ENCODE measurements at places on chromosomes 4 and X.

DNA sequence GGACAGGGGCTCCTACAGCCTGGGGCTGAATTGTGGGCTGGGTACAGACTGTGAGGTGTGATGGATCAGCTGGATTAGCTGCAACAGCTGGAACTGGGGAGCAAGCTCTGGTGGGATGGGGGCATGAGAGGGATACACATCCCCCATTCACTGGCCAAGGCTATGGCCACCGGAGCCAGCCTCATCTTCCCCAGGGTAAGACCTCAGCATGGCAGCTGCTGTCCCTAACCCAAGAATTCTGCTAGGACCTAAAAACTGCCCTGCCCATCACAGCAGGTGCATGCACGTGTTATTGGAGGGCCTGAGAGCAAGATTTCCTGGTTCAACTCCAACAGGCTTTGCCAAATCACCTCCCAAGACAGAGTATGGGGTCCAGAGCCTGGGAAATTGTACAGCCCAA lies 258.6 kb upstream of the AGTR2 start:
- no peak for DNase-seq

- DNase-seq = no peak
Measured at GRCh38 chr4:10747186-10747585, 62.6 kb upstream of the CLNK start.

DNA sequence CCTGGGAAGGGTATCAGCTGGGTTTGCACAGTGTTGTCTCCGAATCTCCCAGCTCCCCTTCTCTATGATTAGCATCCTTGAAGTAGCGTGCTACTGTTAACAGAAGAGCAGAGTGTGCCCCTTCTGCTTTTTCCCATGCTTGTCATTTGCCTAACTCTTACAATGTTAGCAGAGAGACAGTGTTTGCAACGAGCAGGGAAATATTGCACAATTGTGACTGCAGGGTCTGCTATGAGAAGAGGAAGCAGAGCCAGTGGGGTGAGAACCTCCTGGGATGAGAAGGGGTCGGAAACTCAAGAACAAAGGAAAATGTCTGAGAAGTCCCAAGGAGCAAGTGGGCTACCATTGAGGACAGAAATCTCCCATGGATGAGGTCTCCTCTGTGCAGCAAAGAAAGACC lies 7.8 kb upstream of the CHRNA9 start:
- no peak for DNase-seq

GRCh38 chr4:125620066-125620860 lies 305.5 kb downstream of the FAT4 start:
- no peak for DNase-seq

DNA sequence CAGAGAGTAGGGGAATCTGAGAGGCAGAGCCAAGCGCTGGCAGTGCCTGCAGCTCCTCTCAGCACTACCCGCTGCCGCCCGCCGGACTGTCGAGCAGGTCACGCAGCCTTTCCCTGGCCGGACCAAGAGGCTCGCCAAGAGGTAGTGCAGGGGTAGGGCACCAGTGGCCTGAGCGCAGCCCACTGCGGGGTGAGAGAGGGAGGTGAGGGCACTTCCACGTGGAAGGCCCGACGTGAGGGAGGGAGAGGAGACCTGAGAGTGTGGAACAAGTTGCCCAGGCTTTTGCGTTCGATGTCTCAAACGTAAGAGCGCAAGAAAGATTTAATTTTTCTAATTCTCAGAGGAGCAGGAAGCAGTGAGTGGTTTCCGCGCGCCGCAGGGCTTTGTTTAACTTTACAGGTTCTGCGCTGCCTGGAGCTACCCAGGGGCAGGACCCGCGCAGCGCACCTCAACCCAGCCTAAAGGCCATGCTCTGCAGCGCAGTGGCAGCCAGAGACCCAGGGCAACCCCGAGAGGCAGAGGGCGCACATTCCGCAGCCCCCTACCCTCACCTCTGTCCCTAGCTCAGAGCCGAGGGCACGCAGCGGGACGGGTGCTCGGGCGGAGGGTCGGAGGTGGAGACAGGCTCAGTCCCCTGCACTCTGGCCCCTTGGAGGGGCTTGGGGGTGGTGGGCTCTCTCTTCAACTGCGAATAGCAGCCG lies 14.9 kb downstream of the ARHGAP36 start:
- DNase-seq = no peak

DNA sequence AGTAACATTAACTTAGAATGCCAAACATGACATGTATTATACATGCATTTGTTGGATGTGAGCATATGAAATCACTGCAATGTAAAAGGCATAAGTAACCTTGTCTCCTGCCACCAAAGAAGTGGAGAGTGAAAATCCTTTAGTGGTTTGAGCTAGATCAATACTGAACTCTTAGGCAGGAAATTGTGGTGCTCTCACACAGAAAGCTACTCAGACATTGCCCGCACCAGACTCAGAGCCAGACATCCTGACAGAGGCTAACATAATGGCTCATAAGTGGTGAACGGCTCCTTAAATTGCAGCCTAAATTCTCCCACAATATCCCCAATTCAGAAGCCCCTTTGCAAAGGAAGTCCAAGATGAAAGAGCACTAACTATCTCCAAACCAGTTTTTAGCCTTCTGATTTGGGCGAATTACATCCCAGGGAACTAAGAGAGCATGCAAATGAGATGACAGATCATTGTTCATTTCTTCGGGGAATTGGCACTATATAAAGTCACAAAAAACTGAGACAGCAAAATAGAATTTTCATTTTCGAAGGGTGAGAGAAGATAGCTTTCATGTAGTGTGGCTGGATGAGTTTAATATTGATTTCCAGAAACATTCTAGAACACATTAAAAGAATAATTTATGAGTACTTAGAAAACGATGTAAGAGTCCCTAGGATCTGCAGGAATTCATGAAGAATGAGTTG lies 233.6 kb upstream of the RPS6KA3 start:
- DNase-seq = no peak

DNA sequence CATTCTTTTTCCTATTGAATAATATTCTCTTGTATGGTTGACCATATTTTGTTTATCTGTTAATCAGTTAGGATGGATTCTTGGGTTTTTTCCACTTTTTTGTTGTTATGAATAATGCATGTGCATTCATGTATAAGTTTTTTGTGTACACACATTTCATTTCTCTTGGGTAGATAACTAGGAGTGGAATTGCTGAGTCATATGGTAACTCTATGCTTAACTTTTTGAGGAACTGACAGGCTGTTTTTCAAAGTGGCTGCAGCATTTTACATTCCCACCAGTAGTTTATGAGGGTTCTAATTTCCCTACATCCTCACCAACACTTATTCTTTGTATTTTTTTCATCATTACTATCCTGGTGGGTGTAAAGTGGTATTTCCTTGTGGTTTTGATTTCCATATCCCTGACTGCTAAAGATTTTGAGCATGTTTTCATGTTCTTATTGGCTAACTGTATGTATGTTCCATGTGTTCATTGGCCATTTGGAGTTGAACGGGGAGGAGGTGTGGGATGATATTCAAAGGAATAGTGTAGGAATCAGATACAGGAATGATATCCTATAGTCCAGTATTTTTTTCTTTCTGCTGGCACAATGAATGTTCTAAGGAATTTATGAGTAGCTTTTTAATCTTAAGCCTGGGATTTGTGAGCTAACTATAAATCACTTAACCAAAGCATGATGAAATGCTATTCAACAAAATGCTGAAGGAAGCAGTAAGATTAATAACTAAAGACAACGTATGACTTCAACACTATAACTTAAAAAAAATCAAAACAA lies 114.3 kb downstream of the AMELX start:
- no peak for DNase-seq

GRCh38 chr4:7699031-7699430 lies 240.6 kb downstream of the AFAP1 start:
- no peak for DNase-seq

- DNase-seq = no peak
Measured at GRCh38 chrX:39377157-39377556, 575.9 kb downstream of the MID1IP1 start.

DNA sequence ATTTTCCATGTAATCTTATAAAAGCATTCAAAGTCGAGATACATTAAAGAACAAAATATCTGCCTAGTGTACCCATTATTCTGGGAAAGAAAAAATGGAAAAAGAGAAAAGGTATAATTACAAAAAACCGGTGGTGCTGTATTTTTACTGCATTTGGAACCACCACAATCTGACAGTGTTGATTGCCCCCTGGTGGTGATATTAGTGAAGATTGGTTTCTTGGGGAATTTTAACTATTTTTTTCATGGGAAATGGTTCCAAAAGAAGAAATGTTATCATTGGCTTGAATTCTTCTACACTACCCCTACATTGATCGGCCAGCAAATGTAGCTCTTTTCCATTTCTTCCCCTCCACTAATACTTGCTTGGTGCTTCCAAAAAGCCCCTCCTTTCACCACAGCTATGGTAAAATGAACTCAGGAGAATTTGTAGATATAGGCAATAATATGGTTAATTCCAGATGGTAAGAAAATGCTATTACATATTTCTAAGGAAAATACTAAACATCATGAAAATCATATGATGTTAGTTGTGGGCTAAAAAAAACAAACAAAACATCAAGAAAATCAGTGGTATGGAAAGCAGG lies 50.0 kb downstream of the COX18 start:
- DNase-seq = no peak

DNA sequence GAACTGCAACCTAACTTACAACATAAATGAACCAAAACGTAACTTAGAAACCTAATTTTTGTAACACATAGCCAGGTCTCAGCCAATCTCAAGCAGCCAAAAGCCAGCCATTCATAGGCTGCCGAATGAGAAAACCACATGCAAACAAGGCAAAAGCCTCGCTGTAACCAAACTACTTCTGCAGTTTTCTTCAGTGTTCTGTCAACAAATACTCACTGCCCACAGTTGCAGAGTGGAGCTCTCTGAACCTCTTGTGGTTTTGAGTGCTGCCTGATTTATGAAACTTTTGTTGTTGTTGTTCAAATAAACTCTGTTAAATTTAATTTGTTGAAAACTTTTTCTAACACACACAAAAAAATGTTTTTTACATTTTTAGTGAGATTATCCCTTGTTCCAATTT lies 251.2 kb downstream of the PAPSS1 start:
- DNase-seq = no peak

DNA sequence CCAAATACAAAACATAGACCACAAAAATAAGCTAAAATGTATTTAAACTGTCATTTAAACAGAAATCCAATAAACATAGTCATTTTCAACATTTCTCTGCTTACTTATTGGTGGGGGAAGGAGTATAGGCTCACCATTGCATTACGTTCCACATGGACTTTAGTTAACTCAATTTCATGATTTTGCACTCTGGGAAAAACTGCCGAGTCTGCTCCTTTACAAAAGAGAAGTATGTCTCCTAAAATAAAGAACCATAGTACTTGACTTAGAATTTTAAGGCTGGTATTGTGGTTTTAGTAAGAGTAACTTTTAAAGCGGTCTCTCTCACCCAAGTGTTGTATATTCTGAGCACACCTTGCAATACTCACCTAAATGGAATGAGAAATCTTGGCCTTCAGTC lies 75.1 kb upstream of the MCF2 start:
- no peak for DNase-seq

GRCh38 chr4:44661940-44662622 lies 10.7 kb upstream of the YIPF7 start:
- no peak for DNase-seq

DNA sequence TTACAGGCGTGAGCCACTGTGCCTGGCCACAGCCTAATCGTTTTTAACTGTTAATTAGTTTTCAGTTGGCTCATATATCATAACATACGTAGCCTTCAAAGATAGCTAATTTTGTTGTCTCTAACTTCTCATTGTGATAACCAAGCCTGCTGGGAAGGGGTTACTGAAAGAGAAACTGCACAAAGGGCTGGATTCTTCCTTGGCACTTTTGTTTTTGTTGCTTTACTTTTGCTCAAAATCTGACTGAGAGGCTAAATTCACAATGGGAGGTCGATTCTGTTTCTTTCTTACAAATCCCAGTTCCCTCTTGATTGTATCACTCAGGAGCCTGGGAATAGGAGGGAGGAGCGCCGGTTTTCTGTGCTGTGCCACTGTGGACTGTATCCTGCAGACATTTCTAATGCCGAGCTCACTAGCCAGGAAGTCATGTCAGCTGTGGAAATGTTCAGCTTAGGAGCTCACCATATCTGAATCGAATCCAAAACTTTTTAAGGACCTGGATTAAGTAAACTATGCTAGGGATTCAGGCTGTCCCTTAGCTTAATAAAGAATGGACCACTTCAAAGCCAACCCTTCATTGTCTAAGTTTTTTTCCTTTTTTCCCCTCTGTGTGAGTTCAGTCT lies 120.5 kb upstream of the FAT1 start:
- DNase-seq = no peak

GRCh38 chr4:183571350-183571941 lies 66.6 kb downstream of the ING2 start:
- no peak for DNase-seq

- DNase-seq = no peak
Measured at GRCh38 chr4:95050980-95051701, 293.4 kb downstream of the BMPR1B start.

GRCh38 chr4:47698837-47699236 lies 139.0 kb downstream of the CORIN start:
- no peak for DNase-seq

GRCh38 chr4:54055494-54055893 lies 8.9 kb downstream of the CHIC2 start:
- no peak for DNase-seq

GRCh38 chr4:40325406-40326019 lies 9.6 kb upstream of the CHRNA9 start:
- DNase-seq = no peak

Data from cerebellar nuclear complex (tissue), 1 donor.